Activated CD4-positive, alpha-beta T cell treated with anti-CD3 and anti-CD28 coated beads for 36 hours (primary cell): ENCODE measurements at places on chromosomes 4 and X. TPM values are rescaled to one million over a fixed set of nuclear protein-coding genes. Genes with fewer than 3 reads are reported as not detected.
A peak's percentile ranks its signal among the peaks of the same experiment; 100 is the strongest.

Gene CENPVL2
- total RNA-seq: not detected

Gene ADH7
- not detected for total RNA-seq

GRCh38 chr4:163707873-163708272 is 213.4 kb downstream of the TMA16 start:
- no peaks in the 10 kb centered on the region for H3K4me1 ChIP-seq
- no peaks in the 10 kb centered on the region for H3K36me3 ChIP-seq
- H3K4me3 ChIP-seq: no peak overlapping the region

DNA sequence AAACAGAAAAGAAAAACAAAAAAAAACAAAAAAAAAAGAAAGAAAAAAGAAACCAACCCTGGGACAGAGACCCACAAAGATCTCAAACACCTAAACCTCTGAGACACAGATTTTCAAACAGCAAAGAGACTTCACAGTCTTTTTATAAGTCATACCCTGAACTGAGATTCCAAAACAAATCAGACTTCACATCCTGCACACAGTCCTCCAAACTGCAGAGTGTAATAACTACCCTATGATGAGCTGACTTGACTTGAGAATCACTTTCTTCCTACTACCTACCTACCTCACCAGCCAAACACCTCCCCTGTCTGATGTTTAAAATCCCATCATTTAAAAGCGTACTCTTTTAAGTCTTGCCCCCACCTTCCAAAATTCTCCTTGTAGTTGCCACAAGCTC is 25.2 kb upstream of the GLOD5 start:
- H3K27ac ChIP-seq: peak overlapping the region; percentile 98
- no peak for DNase-seq
- peak overlapping the region; percentile 97 for H3K4me3 ChIP-seq
- no peaks in the 10 kb centered on the region for H3K36me3 ChIP-seq

Gene UGT2B15
- not detected for total RNA-seq
